ENCODE measurements at places on chromosomes 2 and 18.
A peak's percentile ranks its signal among the peaks of the same experiment; 100 is the strongest.

DNA sequence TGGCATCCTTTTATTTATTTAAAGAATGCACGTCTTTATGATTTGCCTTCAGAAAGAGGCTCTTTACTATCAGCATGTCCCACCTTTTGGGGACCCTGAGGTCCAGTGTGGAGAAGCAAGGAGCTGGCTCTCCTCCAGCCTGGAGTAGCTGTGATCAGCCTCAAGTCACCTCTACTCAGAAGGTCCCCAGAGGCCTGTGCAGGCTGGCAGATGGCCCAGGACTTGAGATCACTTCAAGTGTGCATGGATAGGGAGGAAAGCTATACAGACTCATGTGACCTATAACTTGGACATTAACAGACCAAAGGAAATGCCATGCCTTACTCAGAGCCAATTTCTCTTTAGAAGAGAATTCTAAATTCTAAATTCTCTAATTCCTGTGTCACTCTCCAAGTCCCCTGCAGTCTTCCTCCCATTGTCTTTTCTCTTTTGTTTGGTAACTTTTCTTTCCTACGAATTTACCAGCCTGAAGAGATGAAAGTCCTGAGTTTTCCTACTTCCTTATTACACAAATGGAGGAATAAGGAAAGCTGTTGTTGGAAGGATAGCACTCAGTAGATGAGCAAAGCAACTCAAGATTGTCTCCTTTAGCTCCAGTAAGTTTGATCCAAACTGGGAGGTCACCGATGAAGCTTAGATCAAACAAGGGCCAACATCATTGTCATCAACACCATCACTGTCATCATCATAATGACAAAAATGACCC, 163.9 kb downstream of the GFPT1 start:
- DNase-seq, result no peak

DNA sequence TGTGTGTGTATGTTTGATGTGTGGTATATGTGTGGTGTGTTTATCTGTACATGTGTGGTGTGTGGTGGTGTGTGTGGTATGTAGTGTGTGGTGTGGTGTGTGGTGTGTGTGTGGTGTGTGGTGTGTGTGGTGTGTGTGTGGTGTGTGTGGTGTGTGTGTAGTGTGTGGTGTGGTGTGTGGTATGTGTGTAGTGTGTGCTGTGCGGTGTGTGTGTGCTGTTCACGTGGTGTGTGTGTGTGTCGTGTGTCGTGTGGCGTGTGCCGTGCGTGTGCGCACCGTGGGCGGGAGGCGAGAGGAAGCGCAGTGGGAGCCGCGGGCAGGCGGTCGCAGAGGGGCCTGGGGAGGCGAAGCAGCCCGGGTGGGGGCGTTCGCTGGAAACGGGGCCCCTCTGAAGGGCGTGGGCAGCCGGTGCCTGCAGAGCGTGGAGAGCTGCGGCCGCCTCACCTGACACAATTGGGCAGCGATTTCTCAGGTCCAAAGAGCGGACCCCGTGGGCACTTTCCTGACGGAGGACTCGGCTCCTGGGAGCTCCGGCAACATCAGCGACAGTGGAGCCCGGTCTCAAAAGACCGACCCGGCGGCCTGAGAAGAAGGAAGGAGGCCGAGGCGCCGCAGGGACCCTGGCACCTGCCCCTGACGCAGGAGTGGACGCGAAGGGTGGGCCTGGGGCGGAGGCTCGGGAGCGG, 741.1 kb upstream of the SALL3 start:
- no peak for DNase-seq

GRCh38 chr2:189540551-189540950, 40.0 kb downstream of the SLC40A1 start:
- DNase-seq, result no peak

DNA sequence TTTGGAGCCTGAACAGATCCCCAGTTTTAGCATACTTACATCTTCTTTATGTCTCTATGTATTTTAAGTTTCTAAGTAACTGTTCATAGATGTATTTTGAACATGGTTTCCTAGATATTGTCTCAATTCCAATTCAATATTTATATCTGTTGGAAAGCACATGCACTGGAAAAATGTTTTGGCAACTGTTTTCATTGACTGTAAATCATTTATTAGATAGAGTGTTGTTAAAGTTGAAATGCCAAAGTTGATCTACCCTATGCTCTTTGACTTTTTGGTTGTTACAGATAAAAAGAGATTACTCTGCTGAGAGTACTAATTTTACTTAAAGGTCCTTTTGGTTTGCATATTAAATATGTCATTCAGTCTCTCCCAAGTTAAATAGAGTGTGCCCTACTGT, 345.0 kb upstream of the NRP2 start:
- no peak for DNase-seq

GRCh38 chr2:30530346-30530745, 83.3 kb downstream of the LCLAT1 start:
- DNase-seq, result no peak

DNA sequence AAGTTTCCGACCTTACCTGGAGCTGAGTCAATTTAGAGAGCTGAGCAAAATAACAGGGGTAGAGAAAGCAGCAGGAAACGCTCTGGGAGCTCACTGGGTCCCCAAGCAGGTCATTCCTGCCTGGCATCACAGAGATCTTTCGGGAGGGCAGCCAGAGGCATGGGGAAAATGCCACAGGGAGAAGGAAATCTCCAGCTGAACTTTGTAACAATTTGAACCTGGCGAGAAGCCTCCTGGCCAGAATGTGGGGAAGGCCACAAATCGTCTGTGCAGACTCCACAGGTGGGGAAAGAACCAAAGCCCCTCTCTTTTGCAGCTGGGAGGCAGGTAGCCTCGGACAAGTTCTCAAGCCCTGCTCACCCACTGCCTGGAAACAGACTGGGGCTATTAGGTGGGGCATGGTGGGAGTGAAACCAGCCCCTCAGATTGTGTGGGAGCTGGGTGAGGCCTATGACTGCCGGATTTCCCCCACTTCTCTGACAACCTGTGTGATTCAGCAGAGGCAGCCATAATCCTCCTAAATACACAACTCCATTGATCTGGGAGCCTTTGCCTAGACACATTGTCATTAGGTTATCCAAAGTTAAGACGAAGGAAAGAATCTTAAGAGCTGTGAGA, 53.9 kb downstream of the INO80D start:
- DNase-seq, result no peak

GRCh38 chr2:30631051-30631671, 176.1 kb downstream of the CAPN13 start:
- no peak for DNase-seq

DNA sequence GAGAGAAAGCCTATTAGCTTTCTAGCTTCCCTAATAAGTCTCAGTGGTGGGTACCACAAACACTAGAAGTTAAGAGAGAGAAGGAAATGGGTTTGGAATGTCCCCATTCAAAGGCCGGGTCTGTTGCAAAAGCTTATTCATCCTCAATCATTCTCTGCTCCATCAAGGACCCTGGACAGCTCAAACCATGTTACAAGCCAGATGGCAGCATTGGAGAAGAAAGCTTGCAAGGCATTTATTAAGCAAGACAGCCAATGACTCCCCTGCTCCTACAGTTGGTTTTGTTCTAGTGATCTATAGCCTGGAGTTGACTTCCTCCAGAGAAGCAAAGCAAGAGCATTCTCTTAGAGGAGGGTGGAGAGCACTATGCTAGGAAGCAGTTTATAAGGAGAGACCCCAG, 86.9 kb upstream of the LMAN1 start:
- DNase-seq, result no peak

- DNase-seq, result no peak
Observed at GRCh38 chr2:150230004-150230403, 257.5 kb downstream of the RND3 start.

DNA sequence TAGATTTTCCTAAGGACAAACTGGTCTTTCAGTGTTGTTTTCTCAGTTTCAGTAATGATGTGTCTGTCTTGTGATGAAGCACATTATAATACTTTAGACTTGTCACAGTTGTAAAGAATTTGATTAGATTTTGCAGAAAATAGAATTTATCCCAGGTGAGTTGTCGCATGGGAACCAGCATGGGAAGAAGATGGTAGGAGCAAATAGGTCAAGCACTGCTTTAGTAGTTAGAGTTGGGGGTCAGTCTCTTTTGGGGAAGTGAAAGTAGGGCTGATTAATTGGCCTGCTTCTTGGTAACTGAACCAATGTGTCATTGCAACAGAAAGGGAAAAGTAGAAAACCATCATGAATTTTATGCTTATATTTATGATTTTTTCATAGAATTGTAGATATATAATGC, 153.2 kb upstream of the MYO3B start:
- no peak for DNase-seq

GRCh38 chr2:157698430-157698829, 69.8 kb upstream of the ACVR1C start:
- DNase-seq, result no peak

DNA sequence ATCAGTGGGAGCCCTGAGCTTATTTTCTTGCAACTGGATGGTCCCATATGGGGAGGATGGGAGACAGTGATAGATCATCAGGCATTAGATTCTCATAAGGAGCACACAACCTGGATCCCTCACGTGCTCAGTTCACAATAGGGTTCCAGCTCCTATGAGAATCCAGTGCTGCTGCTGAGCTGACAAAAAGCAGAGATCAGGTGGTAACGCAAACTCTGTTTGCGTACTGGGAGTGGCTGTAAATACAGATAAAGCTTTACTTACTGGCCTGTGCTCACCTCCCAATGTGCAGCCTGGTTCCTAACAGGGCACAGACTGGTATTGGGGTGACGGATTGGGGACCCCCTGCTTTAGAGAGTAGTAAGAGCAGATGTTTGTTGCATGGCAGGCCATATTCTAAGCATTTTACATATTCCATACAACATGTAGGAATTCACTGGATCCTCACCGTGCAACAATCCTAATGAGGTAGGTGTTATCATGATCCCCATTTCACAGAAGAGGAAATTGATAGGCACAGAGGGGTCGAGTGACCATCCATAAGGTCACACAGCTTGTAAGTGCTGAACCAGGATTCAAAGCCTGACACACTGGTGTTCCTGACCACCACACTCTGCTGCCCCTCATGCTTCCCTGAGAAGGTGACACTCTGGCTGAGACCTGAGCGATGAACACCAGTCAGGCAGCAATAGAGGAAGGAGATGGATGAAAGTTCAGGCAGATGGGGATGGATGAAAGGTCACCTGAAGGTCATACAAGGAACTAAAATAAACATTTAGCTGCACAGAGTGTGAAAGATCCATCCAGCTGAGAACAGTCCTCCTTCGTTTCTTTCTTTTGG, 15.7 kb upstream of the MAT2A start:
- DNase-seq, result no peak

DNA sequence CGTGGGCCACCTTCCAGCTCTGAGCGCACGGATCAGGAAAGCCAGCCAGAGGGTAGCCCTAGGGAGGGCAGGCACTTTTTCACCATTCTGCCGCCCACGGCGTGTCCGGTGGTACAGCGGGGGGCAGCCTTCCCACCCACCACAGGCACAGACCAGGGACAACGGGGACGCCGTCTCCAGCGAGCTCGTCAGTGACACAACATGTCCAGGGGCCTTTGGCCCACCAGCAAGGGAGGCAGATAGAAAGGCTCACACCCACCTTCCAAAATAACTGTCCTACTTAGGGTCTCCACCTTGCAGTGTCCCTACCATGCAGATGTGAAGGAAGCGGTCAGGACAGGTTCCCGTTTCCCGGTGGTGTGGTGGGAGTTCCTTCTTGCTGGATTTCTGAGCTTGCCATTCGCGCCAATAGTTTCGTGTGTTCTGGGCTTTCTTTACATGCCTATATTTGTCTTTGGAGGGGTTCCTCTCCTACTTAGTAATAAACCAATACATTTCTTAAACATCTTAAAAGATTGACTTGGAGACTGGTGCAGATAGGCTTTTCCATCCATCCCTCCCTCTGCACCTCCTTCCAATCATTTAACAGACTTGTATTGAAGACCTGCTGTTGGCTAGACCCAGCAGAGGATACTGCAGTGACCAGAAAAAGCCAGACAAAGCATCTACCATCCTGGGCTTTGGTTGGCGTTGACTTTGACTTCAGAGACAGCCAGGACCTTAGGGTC, 872 bp downstream of the ASB1 start:
- no peak for DNase-seq

DNA sequence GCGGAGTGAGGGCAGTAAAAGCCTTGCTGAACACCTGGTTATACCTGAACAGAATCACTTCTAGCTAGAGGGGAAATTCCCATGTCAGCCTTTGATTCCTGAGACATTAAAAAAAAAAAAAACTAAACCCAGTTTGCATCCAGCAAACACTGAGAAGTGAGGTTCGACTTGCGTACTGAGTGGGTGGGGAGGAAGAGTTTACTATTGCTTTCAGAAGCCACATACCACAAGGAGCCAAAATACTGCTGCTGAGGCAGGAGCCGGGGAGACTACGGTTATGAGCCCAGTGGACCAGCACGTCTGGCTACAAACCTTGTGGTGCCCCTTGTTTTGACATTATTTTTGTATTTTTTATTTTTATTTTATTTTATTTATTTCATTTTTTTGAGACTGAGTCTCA, 2.7 kb downstream of the COLEC11 start:
- DNase-seq, result no peak

- no peak for DNase-seq
Observed at GRCh38 chr2:230505162-230505561, 89.2 kb downstream of the SP100 start.

DNA sequence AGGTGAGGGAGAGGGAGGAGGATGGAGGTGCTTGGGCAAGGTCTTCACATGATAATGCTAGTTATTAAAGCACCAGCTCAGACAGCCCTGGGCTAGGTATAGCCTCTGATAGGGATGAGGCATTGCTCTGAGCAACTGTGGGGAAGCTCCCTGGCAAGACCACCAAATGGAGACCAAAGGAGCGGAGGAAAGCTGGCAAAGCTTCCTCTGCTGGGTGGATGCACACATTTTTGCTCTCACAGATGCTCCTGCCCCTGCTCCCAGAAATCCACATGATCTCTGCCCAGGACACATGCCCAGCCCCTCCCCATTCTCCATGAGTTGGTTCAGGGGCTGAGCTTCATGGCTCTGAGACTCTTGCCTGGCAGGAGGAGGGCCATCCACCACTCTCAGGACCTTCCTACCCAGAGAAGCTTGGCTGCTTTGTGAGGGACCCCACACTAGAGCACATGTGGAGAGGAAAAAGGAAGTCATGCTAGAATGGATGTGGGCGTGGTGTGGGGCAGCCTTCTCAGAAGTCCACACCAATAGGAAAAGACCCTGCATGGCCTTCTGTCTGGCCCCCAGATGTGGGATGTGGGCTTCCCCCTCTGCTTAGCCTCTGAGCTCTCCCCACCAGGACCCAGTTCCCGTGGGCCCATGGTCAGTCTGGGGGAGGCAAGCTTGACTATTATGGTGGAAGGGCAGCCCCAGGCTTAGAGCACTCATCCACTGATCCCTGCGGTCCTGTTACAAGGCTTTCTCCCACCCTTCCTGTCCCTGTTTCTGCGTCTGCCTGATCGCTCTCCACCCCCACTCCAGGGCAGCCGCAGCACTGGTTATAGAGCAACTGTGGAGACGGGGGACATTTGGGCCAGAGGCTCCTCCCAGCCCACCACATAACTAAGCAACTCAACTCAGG, 10.5 kb upstream of the CYP26B1 start:
- DNase-seq, result peak; percentile 2
